ENCODE measurements at places on chromosomes 2 and 18. TPM values are rescaled to one million over a fixed set of nuclear protein-coding genes. Genes with fewer than 3 reads are reported as not detected.

- peak; percentile 39 for DNase-seq
These were observed 206.3 kb upstream of the SALL3 start for GRCh38 chr18:78773303-78773755.

Gene TFCP2L1
- polyA plus RNA-seq = 29.1 TPM

DNA sequence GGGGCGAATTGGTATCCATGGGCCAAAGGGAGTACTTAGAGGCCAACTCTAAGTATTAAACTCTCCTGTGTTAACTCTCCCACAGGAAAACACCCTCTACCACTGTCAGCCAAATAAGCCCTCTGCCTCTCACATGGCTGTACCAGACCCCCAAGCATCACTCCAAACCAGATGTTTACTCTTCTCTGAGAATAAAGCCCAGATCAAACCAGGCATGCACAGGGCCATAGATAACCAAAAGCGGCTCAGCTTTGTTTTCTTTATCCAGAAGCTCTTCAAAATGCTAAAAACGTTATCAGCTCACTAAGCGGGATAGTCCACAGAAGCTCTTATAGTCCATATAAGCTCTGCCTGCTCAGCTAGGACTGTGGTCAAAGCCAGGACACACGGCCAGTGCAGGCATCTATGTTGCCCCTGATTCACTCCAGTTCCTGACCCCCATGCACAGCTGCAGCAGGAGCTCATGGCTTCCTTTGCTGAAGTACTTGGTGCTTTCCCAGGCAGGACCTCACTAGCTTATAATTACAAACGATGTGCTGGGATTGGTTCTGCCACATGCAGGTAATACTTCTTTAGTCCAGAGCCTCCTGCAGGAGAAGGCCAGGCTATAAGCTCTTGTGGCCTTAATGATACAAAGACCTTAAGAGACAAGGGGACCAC, 21.0 kb upstream of the SEMA4C start:
- no peak for DNase-seq

DNA sequence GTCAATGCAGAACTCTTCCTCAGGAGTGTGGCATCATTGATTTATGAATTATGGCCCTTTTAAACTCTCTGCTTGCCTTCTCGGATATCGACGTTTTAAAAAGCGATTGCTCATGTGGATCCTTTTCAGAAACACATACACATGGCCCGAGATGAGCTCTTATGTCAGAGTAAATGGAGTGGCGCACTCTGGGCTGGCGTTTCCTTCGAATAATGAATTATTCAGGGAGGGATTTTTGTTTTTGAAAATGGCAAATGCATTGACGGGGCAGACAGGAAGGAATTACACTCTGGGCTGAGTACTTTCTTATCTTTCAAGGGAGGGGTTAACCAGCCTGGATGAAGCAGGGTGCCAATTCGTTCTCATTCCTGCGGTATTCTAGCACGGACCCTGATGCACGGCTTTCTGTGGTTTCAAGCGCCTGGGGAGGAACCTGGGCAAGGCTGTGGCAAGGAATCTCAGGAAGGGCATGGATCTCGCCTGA, 142.7 kb downstream of the PRKCE start:
- DNase-seq = peak; percentile 11

- no peak for DNase-seq
These were observed 1350.2 kb upstream of the FAM98A start for GRCh38 chr2:34949316-34949715.
